PC-9 (cell line): ENCODE measurements at places on chromosomes 5 and 9.

- DNase-seq: no peak
Observed at GRCh38 chr5:9533096-9533495, 12.8 kb downstream of the SEMA5A start.

- DNase-seq: no peak
Observed at GRCh38 chr5:113435575-113435974, 786 bp upstream of the TSSK1B start.

- no peak for DNase-seq
Observed at GRCh38 chr9:117028103-117028858, 341.2 kb downstream of the TRIM32 start.

DNA sequence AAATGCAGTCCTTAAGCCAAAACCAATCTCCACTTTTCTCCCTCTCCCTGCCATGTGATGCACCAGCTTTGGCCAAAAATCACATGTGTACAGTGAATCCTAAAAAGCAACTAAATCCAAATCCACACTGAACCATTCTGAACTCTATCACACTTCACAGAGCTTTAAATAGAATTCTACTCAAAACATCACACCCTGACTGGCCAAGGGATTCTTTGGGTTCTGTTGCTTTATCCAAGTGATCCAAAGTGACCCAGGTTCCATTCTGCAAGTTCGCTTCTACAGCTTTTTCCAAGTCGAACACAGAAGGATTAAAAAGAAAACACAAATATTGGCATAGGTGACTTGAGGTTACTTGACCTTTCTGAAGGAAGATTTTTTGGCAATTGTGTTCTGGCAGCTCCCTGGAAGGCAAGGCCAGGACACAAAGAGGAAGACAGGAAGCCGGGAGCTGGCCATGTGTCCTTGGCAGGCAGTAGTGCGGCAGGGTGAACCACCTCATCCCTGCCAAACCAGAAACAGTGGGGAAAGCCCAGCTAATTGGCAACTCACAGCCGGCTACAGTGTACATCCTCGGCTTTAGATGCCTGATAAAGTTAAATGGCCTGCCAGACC is 115.0 kb downstream of the NFIB start:
- no peak for DNase-seq

DNA sequence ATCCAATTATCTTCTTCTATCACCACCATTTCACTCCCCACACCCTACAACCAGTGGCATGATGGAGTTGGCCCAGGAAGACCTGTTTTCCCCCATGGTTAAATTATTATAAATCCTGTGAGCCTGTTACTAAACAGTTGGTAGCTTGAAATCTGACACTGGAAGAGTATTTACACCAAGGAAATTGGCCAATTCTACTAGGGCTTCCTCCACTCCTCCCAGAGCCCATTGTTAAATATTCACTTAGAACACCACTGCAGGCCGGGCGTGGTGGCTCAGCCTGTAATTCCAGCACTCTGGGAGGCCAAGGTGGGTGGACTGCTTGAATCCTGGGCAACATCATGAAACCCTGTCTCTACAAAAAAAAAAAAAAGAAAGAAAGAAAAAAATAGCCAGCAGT is 32.4 kb upstream of the CKS2 start:
- no peak for DNase-seq

GRCh38 chr9:74035786-74036185 is 461.3 kb upstream of the RORB start:
- no peak for DNase-seq

DNA sequence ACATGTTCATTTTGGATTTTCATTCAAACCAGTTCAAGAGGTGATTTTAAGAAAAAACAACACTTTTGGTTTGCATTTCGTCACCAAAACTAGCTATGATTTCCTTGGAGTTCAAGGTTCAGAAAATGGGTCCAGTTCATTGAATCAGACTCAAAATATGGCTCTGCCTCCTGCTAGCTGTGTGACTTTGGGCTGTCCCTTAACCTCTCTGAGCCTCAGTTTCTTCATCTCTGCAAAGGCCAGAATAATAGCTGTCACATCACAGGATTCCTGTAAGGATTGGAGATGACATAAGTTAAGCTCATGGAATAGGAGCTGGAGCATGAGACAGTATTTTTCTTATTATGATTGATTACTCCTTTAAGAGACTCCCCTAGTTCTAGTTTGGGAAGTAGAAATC is 147.8 kb upstream of the SMIM23 start:
- DNase-seq: no peak

GRCh38 chr9:91029650-91030361 is 228.2 kb downstream of the SYK start:
- no peak for DNase-seq

- DNase-seq: no peak
Observed at GRCh38 chr9:94086486-94087345, 2.5 kb downstream of the PTPDC1 start.
